ENCODE measurements at places on chromosomes 4 and X.

DNA sequence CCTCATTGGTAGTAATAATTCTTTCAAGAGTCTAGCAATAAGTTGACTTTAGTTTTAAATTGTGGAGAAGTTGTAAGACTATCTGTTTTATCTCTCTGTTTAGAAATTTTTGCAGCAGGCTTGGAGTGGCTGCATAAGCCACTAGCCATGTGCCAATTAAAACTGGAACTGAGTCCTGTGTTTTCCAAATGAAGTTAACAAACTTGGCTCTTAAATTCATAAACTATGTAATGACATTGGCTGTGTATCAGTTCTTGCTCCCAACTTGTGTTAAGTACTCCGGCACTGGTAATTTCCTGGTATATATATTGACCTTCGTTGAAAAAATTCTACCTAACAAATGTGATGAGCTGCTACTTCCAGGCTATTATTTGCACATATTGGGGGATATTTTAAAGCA is 420.4 kb downstream of the GBA3 start:
- ATAC-seq = no peak

GRCh38 chrX:18491587-18492340 is 66.4 kb downstream of the CDKL5 start:
- ATAC-seq = no peak

DNA sequence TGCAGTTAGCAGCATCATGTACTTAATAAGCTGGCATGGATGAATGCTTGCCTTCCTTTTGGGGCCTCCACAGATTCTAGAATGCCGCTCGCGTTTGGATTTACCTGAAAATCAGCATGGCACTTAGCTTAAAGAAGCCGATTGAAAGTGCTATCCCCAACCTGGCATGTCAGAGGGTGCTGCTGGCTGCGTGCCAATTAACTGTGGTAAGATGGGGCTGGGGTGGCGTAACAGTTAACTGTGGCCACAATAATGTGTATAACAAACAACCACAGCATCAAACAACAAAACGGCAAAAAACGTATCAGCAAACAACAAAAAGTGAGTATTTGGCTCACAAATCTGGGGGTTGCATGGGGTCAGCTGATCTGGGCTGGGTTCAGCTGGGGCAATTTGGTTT is 70.5 kb downstream of the CBLL2 start:
- no peak for ATAC-seq

- ATAC-seq = no peak
Measured at GRCh38 chr4:2303121-2303685, 41.3 kb upstream of the MXD4 start.

DNA sequence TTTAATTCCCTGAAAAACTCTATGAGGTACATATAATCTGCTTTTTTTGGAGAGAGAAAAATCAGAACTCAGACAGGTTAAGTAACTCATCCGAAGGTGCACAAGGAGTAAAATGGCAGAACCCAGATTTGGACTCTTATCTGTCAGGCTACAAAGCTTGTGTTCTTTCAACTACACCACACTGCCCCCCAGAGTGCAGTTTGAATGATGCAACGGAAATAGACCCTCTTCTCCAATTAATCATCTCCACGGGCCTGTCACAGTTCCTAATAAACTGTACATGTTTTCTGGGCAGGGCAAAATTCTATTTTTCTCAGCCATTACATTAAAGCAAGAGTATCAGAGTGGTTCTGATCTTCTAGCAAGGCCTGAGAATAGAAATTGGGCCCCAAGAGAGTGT is 35.3 kb upstream of the DCX start:
- no peak for ATAC-seq

- no peak for ATAC-seq
Measured at GRCh38 chr4:53012738-53013137, 150.6 kb downstream of the RASL11B start.

- ATAC-seq = no peak
Measured at GRCh38 chr4:74624351-74625151, 169.8 kb downstream of the BTC start.

DNA sequence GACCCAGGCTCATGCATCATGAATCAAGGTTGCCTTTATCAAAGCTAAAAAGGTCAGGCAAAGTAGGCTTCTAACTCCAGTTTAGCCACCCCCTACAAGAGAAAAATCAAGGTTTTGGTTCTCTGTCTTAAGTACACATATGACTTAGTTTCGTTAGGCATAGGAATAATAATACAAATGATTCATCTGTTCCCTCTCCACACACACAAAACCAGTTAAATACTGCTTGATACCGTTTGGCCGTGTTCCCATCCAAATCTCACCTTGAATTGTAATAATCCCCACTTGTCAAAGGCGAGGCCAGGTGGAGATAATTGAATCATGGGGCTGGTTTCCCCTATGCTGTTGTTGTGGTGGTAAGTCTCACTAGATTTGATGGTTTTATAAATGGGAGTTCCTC is 226.2 kb downstream of the HS6ST2 start:
- ATAC-seq = no peak

DNA sequence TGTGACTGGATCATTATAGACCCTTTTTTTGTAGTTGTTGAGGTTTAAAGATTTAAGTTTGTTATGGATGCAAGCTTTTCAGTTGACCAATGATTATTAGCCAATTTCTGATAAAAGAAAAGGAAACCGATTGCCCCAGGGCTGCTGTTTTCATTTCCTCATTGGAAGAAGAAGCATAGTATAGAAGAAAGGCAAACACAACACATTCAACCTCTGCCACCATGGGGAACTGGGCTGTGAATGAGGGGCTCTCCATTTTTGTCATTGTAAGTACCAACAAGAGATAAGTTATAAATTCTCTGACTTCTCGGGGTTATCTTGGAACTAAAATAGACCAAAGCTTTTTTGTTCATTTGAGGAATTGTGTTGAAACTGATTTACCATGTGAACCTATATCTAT is at the start of gene CYBB:
Gene CYBB (plus strand): TSS at position 203 of the 400 bp plus-strand sequence. CDS start 19 bp downstream, at position 222.
- no peak for ATAC-seq

- ATAC-seq = no peak
Measured at GRCh38 chr4:1569461-1570151, 114.5 kb downstream of the FAM53A start.

DNA sequence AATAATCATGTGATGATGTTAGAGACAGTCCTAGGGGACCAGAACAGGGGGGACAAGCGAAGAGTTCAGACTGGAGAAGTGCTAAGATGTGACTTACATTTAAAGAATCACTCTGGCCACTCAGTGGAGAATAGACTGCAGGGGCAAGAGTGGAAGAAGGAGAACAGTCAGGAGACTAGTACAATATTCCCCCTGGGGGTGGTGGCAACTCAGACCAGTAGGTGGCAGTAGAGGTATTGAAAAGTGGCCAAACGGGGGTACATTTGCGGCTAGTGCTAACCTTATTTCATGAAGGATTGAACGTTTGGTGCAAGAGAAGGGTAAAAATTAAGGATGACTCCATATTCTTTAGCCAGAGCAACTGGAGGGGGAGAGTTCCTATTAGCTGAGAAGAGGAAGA is 2.7 kb upstream of the BMX start:
- ATAC-seq = no peak

DNA sequence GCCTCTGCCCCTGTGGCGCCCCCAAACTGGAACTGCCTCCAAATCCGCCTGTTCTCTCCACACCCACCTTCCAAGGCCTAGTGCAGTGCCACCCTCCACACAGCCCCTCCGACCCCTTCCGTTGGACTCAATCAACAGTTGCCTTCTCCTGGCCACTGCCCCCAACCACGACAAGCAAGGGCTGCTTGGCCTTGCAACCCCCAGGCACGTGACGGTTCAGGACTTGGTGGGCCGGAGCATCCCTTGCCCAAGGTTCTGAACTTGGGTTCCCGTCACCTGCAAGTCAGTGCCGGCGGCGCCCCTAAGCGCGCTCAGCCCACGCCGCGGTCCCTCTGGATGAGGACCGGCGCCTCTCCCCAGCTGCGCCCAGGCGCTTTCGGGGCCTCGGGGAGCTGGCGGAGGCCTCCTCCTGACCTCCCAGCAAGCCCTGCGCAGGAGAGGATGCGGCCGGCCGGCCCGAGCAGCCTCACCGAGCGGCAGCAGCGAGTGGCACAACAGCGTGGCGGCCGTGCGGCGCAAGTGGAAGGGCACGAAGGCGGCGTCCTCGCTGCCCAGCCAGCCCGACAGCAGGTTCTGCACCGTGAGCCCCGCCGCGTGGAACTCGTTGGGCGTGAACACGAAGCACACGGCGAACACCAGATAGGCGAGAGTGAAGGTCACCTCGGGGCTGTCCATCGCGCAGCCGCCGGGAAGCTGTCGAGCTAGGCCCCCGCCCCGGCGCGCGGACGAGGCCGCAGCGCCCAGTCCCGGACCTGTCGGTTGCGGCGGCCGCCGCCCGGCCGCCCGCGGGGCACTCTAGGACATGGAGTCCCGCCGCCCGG is 750 bp downstream of the TMEM129 start:
- ATAC-seq = no peak

DNA sequence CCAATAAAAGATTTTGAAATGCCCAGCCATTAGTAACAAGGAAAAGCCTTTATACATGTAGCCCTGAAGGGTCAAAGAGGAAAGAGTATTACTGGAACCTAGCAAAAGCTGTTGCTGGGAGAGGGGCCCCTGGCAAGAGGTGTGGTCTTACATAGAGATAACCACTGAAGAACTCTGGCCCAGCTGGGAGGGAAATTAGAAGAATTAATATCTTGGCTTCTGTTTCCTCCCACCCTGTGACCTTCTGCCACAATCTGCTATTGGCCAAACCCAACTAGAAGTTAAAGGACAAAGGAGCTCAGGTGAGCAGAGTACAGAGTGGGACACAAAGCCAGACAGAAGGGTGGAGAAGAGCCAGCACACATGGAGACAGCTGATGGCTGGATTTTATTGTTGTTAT is 39.3 kb upstream of the CCNG2 start:
- no peak for ATAC-seq

DNA sequence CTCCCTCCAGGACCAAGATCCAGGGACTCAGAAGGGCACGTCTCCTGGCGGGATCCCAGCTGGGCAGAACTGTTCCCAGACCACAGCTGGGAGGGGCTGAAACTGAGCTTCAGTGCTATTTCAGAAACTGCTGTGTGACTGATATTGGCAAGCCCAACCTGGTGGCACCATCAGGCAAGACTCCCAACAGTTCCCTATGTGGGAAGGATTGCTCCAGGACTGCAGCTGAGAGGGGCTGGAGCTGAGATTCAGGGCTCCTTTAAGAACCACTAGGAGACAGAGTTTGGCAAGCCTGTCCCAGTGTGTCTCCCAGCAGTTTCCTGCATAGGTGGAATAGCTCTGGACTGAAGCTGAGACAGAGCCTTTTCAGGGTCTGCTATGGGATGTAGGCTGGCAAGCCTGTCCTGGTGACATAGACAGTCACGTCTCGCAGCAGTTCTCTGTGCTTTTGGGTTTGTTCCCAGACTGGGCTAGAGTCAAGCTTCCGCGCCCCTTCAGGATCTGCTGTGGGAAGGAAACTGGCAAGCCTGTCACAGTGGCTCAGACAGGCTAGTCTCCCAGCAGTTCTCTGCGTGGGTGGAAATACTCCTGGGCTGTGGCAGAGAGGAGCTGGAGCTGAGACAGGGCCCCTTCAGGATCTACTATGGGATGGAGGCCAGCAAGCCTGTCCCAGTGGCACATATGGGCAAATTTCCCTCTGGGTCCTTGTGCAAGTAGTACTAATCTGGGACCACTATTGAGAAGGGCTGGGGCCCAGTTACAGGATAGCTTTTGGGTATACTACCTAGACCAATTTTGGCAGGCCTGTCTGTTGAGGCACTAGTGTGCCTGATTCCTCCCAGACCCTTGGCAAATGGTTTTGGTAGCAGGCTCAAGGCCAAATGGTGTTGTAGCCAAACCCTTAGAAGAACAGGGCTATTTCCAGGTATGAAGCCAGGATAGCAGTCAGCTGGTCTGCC is 20.2 kb upstream of the MED14 start:
- no peak for ATAC-seq

- ATAC-seq = no peak
Measured at GRCh38 chr4:173502282-173502681, 27.7 kb downstream of the HAND2 start.

GRCh38 chr4:119525005-119525749 is 103.4 kb downstream of the PDE5A start:
- ATAC-seq = no peak

GRCh38 chrX:102129473-102129872 is 4.0 kb downstream of the TCEAL2 start:
- ATAC-seq = no peak

DNA sequence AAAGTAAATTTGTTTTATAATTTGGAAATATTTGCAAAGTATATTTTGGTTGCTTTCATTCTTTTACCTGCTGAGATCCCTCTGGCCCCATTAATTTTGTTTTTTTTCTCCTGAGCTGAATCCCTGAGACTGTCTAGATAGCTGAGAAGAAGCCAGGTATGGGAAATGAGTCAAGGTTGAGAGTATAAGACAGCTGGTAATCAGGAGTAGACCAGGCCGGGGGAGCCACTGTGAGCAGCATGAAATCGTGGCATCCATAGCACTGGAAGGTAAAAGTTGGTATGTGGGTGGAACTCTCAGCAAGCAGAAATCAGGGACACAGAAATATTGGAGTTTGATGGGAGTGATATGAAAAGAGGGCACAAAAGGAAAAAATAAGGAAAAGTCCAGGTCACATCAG is 164.5 kb downstream of the FHIP1A start:
- no peak for ATAC-seq

DNA sequence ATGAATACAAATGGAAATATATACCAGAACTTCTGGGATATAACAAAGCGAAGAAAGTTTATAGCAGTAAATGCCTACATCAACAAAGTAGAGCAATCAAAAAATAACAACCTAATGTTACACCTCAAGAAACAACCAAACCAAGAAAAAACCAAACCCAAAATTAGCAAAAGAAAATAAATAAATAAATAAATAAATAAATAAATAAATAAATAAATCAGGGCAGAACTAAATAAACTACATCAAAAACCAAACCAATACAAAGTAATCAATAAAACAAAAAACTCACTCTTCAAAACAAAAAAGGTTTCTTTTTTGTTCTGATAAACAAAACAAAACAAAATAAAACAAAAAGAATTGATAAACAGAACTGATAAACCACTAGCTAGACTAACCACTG is 88.4 kb upstream of the SPIN4 start:
- ATAC-seq = no peak

GRCh38 chr4:19126903-19127302 is 1105.3 kb upstream of the LCORL start:
- ATAC-seq = no peak

DNA sequence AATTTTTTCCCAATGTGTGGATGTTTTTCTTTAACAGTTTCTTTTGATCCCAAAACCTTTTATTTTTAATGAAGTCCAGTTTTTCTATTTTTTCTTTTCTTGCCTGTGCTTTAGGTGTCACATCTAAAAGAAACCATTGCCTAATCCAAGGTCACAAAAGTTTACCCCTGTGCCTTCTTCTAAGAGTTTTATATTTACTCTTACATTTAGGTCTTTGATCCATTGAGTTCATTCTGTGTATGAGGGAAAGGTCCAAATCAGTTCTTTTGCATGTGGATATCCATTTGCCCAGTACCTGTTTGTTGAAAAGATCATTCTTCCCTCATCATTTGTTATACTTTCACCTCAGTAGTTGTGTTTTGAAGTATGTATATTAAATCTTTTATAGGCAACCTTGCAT is 13.0 kb downstream of the LRP2BP start:
- no peak for ATAC-seq

DNA sequence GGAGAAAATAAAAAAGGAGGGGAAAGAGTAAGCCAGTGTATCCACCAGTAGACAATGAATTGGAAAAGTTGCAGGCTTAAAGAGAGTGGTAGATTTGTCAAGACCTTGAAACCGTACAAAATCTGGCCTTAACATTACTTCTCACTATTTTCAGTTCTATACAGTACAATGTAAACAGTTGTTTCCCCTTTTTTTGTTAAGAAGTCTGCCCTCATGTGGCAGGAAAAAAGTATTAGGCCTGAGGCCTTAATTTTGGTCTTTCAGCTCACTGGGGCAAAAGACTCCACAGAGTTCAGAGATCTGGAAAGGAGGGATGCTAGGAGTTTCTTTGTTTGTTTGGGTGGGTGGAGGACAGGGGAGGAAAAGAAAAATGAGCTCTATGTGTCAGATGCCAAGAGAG is 92.8 kb upstream of the CCDC160 start:
- no peak for ATAC-seq

Measured in activated CD4-positive, CD25-positive, alpha-beta regulatory T cell treated with anti-CD3 and anti-CD28 coated beads, Interleukin-2, amount 50 U/mL, for 24 hours (primary cell).